ENCODE measurements at places on chromosomes 11 and 22.

- peak; percentile 8 for DNase-seq
Measured at GRCh38 chr11:122038543-122038942, 77.5 kb downstream of the BLID start.

DNA sequence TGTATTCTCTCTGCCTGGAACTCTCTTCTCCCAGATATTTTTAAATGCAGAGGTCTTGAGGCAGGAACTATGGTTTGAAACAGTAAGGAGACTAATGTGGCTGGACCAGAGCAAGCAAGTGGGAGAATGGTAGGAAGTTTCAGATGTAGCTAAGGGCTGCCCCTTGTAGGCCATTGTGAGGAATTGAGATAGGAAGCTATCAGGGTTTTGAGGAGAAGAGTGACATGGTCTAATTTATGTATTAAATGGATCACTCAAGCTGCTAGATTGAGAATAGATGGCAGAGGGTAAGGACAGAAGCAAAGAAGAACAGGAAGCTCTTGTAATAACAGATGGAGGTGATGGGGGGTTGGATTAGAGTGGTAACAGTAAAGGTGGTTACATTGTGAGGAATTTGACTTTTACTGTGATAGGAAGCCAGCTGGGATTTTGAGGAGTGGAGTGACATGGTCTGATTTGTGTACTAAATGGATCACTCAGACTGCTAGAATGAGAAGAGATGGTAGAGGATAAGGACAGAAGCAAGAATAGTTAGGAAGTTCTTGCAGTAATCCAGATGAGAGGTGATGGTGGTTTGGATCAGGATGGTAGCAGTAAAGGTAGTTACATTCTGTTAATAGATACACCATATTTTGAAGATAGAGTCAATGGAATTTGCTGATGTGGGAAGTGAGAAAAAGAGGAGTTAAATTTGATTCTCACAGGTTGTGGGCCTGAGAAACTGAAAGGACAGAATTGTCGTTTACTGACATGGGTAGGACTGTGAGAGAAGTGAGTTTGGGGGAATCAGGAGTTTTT lies 63.0 kb downstream of the HIPK3 start:
- no peak for DNase-seq

DNA sequence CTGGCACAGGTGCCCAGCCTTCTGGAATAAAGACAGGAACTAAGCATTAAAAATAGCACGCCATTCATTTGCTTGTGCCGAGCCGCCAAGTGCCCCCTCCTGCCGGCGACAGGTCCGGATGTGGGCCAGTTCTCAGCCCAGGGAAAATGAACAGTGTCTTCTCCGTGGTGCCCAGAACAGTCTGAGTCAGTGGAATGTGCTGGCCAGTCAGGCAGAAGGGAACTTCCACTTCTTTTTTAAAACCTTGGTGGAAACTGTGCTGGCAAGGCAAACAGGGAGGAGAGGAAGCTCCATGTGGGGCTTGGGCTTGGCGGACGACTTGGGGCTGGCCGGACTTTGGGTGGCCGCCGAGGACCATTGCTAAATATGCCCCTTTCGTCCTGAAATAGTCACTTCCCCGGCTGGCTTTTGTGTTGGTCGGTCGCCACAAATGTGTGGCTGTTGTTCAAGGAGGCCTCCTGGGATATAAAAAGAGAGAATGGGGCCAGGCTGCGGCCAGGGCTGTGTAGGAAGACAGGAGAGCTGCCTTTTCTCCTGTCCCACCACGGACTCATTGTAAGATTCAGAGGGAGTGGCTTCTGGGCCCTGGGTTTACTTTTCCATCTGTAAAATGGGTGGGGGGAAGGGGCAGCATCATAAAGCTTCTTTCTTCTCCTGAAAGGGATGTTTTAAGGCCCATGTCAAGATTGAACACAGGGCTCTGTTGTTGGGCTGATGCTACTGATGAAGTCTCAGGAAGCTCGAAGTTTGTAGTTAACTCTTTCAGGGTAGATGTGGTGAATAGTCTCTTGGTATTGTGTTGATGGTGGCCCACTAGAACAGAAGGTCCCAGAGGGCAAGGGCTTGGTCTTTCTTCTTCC lies 101.0 kb downstream of the PTPRJ start:
- peak; percentile 86 for DNase-seq

GRCh38 chr22:18995327-18995711 lies 59.2 kb upstream of the PRODH start:
- DNase-seq: no peak

DNA sequence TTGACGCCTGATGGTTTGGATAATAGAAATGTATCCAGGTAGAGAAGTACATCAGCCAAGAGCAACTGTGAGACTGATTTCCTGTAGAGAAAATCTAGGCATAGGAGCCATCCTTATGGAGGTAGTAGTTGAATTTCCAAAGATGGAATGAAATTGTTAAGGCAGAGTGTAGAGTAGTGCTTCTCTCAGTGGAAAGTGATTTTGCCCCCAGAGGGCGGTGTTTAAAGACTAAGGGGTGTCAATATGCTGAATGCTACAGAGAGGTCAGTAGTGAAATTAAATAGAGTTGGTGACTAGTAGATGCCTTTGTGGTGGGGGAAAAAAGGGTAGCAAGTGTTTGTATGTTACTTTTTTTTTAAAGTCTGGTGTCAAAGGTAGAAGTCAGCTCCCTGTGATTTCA lies 54.5 kb downstream of the TRIM44 start:
- DNase-seq: no peak

DNA sequence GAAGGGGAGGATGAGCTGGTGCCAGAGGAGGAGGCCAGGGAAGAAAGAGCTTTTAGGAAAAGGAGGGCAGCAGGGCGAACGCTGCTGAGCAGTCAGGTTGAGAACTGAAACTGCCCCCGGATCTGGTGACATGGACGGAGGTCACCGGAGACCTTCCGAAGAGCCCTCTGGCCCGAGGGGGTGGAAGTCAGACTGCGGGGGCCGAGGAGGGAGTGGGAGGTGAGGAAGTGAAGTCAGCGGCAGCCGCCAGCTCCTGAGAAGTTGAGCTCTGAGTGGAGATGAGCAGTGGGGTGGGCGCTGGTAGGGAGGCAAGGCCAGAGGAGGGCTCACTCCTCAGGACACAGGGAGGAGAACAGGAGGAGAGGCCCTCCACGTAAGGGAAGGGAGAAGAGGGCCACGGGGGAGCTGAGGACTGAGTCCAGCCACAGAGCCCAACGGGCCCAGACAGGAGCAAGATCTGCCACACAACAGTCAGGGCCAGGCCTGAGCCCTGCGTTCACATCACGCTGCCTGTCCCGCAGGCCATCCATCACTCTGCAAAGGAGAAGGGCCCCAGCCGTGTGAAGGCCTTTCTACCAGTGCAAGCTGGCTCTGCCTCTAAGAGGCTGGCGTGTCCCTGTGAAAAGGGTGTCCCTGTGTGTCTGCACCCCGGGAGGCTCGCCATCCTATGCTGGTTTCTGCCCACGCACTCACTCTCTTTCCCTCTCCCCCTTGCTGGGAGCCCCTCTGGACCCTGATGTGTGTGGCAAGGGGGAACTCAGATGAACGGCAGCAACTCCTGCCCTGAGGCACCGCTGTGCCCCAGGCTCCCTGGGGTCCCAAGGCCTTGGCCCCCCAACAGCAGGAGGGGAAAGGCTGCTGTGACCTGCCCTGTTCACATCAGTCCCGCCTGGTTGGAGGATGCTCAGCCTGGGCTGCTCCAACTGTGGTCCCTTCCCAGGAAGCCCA lies 19.0 kb upstream of the LRRC32 start:
- no peak for DNase-seq

GRCh38 chr11:103907548-103908455 lies 128.6 kb upstream of the DDI1 start:
- DNase-seq: peak; percentile 9

- no peak for DNase-seq
Measured at GRCh38 chr11:80595011-80595410, 1154.2 kb upstream of the TENM4 start.

GRCh38 chr11:27183672-27184457 lies 143.2 kb downstream of the BBOX1 start:
- peak; percentile 67 for DNase-seq

GRCh38 chr22:45103756-45104155 lies 60.0 kb upstream of the NUP50 start:
- no peak for DNase-seq

DNA sequence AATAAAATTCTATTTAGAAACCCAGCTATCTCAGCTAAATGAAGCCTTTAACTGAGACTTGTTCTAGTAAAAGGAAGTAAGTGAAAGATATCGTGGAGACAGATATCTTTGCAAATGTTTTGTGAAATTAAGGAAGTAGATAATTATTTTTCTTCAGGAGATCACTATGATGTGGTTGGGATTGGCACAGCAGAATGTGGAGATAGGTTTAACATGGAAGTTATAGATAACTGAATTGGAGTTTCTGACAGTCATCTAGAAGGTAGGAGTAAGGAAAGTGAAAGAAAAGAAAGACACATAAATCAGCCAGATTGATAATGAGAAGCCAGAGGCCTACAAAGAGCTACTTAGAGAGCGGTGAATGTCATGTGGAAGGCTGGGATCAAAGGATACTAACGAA lies 4.7 kb upstream of the CASP5 start:
- no peak for DNase-seq

- no peak for DNase-seq
Measured at GRCh38 chr11:10670099-10670498, 23.5 kb downstream of the IRAG1 start.

DNA sequence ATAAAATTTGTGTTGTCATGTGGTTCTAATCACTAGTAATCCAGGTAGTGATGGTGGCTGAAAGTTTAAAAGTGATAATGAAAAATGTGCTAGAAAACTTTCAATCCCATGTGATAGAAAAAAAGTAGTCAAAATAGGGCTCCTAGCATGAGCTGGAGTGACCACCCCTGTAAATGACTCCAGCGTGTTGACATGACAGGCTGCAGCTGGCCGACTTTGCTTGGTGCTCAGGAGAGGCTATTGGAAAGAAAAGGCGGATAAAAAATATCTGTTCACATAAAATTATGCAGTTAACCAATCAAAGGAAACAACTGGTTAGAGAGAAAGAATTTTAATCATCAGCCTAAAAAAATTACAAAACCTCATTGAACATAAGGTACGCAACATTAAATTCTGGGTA lies 16.9 kb upstream of the MTCH2 start:
- DNase-seq: no peak

DNA sequence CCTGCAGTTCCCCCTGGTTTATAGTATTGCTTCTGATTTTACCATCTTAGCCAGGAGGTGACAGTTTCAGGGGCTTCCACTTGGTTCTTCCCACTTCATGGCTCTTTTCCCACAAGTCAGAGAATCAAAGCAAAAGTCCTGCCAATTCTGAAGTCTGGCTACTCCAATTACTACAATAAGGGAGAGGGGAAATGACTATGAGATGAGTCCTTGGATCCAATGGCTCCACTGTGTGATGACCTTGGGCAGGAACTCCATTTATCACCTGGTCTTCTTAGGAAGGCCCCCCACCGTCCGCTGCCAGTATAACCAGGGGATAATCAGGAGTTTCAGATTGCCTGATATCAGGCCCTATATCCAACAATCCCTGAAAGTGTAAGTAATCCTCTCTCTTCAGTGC lies 31.6 kb upstream of the CCND1 start:
- no peak for DNase-seq

DNA sequence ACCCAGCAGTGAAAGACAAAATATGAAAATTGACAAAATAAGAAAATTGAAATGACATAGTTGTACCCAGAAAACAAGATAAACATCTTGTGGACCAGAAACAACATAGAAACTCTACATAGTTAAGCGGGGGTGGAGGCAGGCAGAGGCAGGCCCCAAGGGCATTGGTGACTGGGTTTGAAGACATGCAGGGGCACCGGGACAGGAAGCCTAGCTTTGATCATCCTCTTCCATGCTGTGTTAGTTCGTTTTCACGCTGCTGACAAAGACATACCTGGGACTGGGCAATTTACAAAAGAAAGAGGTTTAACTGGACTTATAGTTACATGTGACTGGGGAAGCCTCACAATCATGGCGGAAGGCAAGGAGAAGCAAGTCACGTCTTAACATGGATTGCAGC lies 33.5 kb upstream of the CRTAM start:
- no peak for DNase-seq

DNA sequence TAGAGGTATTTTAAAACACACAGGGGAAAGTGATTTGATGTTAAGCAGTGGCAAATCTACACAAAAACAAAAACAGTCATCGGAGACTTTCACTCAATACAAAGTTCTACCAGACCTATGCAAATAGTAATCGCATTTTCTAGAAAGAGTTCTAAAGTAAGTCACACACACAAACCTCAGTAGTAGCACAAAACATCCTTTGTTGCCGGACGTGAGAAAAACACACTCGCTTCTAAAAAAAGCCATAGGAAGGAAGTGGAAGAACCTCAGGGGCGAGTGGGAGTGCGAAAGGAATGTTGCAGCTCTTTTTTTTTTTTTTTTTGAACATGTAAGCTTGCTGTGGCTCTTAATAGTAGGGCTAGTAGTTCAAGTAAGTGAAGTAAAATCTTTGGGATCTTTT lies 88.9 kb downstream of the MAML2 start:
- DNase-seq: peak; percentile 74

DNA sequence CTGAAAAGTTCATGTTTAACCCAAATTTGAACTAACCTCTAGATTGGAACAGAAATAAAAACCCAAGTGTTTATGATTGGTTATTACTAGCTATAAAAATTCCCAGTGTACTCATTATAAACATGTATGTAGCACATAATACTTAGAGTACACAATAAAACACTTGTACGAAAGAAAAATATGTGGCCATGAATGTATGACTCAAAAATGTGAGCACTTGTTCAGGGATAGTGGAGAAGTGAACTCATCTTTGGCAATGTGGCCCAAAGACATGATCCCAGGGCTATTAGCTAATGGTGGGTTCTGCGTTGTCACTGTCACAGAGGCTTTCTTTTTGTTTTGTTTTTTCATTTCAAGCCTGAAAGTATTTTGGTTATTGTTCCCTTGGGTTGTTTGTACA lies 72.0 kb downstream of the PPFIBP2 start:
- no peak for DNase-seq

DNA sequence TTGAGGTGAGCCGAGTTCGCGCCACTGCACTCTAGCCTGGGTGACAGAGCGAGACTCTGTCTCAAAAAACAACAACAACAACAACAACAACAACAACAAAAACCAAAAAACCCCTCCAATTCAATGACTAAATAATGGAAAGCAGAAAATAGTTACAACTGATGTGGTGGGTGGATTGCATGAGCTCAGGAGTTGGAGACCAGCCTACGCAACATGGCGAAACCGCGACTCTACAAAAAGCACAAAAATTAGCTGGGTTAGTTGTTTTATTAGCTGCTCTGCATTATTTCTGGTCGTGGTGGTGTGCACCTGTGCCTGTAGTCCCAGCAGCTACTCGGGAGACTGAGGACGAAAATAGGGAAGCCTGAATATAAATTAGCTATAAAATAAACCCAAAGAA lies 2.6 kb upstream of the PATL1 start:
- DNase-seq: no peak

Data from COLO829 (cell line).